Activated CD4-positive, alpha-beta memory T cell treated with anti-CD3 and anti-CD28 coated beads for 36 hours (primary cell): ENCODE measurements at places on chromosomes 7 and 10. TPM values are rescaled to one million over a fixed set of nuclear protein-coding genes. Genes with fewer than 3 reads are reported as not detected.

GRCh38 chr10:75375838-75376237 is 25.7 kb downstream of the ZNF503 start:
- H3K36me3 ChIP-seq: no peaks in the 10 kb centered on the region
- H3K27me3 ChIP-seq: peaks cover 1% of the 10 kb centered on the region
- H3K4me1 ChIP-seq: no peaks in the 10 kb centered on the region
- no peak overlapping the region for H3K27ac ChIP-seq
- H3K4me3 ChIP-seq: no peak overlapping the region

- H3K27me3 ChIP-seq: no peaks in the 10 kb centered on the region
- no peaks in the 10 kb centered on the region for H3K36me3 ChIP-seq
- H3K27ac ChIP-seq: no peak overlapping the region
- no peaks in the 10 kb centered on the region for H3K4me1 ChIP-seq
- DNase-seq: peak; percentile 47
These were observed 453.1 kb downstream of the SORCS1 start for GRCh38 chr10:106711313-106711906.

The CXCL12 gene
- not detected for total RNA-seq

DNA sequence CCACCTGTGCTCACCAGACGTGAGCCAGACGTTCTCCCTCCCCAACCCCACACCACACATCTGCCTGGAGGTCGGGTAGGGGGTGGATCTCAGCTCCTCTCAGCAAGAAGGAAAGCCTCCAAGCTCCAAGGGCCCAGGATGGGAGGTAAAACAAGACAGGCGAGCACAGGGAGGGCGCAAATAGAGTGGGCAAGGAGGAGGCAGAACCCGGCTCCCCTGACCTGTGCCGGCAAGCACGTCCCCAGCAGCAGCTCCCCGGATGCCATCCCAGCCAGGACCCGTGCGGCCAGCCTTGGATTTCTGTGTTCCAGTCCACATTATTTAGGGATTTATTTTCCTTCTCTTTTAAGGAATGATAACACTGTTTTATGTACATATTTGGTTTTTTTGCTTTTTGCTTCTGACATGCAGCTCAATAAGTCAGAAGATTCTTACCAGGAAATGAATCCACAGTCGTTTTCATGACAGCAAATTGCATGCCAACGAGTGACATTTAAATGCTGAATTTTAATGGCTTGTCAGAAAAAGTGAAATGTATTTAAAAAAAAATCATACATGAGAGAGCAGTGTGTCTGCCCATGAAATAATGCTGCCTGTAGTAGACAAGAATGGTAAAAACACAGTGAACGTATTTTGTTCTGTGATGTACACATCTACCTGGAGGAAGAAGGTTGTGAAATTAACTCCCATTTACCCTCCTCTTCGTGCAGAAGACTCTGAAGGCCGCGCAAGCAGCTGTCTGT is 276.5 kb downstream of the PTPRN2 start:
- DNase-seq: no peak
- no peaks in the 10 kb centered on the region for H3K4me1 ChIP-seq
- no peak overlapping the region for H3K27ac ChIP-seq
- no peak overlapping the region for H3K4me3 ChIP-seq
- no peaks in the 10 kb centered on the region for H3K27me3 ChIP-seq

DNA sequence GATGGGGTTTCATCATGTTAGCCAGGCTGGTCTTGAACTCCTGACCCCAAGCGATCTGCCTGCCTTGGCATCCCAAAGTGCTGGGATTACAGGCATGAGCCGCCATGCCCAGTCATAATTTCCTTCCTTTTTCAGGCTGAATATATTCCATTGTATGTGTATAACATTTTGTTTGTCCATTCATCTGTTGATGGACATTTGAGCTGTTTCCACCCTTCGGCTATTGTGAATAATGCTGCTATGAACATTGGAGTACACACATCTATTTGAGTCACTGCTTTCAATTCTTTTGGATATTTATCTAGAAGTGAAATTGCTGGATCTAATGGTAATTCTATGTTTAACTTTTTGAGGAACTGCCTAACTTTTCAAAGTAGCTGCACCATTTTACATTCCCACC is 34.6 kb downstream of the TLX1 start:
- DNase-seq: no peak
- peaks cover 47% of the 10 kb centered on the region for H3K27me3 ChIP-seq
- no peak overlapping the region for H3K27ac ChIP-seq

The C10orf105 gene
- total RNA-seq: 0.63 TPM

The UCN3 gene
- total RNA-seq: not detected

The PRF1 gene
- 32.4 TPM for total RNA-seq

The AKR1D1 gene
- not detected for total RNA-seq

GRCh38 chr7:95859429-95859828 is 87.1 kb downstream of the DYNC1I1 start:
- H3K27ac ChIP-seq: no peak overlapping the region
- H3K4me3 ChIP-seq: no peak overlapping the region
- H3K4me1 ChIP-seq: no peaks in the 10 kb centered on the region

The MNX1 gene
- not detected for total RNA-seq

- DNase-seq: no peak
- peak overlapping the region; percentile 60 for H3K27ac ChIP-seq
- H3K27me3 ChIP-seq: no peaks in the 10 kb centered on the region
- peaks cover 80% of the 10 kb centered on the region for H3K4me1 ChIP-seq
- peaks cover 14% of the 10 kb centered on the region for H3K36me3 ChIP-seq
These were observed 2.8 kb downstream of the RBM17 start for GRCh38 chr10:6091630-6092029.

The KIF20B gene
- 65.3 TPM for total RNA-seq
